ENCODE measurements at places on chromosomes 4 and X. TPM values are rescaled to one million over a fixed set of nuclear protein-coding genes. Genes with fewer than 3 reads are reported as not detected.

NLGN3 gene
- 0.90 TPM for total RNA-seq

RGN gene
- not detected for total RNA-seq

DNA sequence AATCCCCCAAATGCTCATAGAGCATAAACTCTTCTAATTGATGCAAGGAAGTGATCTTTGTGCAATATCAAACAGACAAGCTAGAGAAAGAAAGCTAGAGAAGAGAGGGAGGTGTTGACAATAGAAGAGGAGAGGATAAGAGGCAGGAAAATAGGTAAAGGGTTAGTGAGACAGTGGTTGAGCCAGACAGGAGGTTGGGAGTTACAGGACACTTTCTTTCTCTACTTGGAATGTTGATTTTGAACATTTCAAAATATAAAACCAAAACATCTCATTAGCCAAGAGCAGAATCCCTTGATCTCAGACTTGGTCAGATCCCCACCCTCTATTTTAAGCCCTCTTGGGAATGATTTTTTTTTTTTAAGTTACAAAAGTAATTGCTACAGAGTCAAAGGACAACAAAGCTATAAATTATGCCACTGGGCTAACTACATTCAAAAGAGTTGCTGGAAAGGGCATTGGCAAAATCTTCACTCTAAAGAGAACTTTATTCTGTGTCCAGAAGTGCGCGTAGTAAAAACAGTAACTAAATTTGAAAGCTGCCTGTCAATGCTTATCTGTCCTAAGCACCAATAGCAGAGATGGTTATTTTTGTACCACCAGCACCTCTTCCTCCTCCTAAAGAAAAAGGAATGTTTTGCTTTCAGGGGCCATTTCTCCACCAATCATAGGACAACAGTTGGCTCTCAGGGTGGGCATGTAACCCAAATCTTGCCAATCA, 133.8 kb downstream of the PDGFC start:
- no peak for DNase-seq

DNA sequence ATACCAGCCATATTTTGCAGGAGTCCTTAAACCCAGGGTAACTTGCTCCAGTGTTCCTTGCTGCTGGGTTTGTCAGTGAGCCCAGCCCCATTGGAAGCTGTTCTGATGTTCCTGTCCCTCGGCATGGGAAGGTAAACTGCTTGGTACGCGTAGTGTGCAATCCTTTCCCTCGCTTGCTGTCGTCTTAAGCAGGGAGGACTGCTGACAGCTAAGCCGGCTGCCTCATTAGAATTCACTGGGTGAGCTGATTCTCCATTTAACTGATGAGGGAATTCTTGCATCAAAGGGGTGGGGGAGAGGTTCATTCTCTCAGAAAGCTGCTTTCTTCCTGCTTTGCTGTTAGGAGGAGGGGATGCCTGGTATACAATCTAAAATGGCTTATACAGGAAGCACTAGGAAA, 164.6 kb downstream of the MID1IP1 start:
- DNase-seq: no peak

STK26 gene
- 50.8 TPM for total RNA-seq

DNA sequence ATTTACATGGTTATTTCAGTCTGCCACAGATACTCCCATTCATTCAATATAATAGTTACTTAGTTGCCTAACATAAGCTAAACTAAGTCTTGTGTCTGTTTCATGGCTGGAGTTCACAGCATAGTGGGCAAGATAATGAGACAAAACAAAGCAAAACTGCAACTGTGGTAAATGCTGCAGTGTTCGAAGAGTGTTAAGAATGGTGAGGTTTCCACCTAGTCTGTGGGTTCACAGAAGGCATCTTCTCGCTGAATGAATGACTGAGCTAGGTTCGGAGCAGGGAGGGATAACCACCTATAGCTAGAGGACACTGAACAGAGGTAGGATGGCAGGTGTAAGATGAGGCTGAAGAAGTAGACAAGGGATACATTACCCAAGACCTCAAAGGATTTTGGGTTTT, 171.0 kb downstream of the FBXW7 start:
- no peak for DNase-seq

- no peak for DNase-seq
These were observed 36.9 kb upstream of the PROM1 start for GRCh38 chr4:16120720-16121119.

CTAG1B gene
- total RNA-seq: not detected

DNA sequence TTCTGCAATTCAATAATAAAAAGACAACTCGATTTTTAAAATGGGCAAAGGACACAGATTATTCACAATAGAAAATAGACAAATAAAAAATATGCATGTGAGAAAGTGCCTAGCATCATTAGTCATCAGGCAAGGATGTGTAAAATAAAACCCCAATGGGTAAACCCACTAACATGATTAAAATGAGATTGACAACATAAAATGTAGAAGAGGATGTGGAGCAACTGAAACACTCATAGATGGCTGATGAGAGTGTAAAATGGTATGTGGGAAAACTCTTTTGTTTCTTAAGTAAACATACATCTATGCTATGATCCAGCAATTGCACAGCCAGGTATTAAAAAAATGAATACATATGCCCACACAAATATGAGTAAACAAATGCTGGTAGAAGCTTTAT, 177.6 kb downstream of the IQCM start:
- DNase-seq: no peak

GRCh38 chrX:150762258-150763165, 69.3 kb downstream of the MTMR1 start:
- no peak for DNase-seq

- no peak for DNase-seq
These were observed 29.0 kb upstream of the MAMLD1 start for GRCh38 chrX:150334100-150334499.

- peak; percentile 19 for DNase-seq
These were observed at the start of gene TCEAL3 for GRCh38 chrX:103607364-103608305. TSS of gene TCEAL3 (plus strand) at chrX:103607963. CDS start at chrX:103609065, 1,102 bp downstream.

- no peak for DNase-seq
These were observed 45.2 kb downstream of the STARD8 start for GRCh38 chrX:68692651-68693050.

- DNase-seq: no peak
These were observed 2192.6 kb upstream of the AGA start for GRCh38 chr4:179634862-179635261.

GRCh38 chrX:10242026-10242425, 85.3 kb downstream of the CLCN4 start:
- DNase-seq: no peak

DNA sequence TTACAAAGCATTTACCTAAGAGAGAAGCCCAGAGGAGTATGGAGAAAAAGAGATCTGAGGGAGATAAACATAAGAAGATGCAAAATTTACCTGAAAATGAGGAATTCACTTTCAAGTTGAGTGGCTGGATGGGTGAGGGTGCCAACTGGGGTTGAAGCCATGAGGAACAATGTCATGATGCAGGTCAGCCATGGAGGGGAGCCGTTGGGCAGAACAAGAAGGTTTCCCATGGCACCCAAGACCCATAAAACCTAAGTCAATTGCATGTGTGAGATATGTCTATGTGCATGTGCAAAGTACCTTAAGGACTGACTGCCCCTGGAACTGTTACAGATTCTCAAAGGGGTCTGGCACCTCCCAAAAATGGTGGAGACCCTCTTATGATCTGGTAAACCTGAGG, 46.6 kb upstream of the PRRG1 start:
- no peak for DNase-seq
